ENCODE measurements at places on chromosomes 2 and 18.
A peak's percentile ranks its signal among the peaks of the same experiment; 100 is the strongest.

DNA sequence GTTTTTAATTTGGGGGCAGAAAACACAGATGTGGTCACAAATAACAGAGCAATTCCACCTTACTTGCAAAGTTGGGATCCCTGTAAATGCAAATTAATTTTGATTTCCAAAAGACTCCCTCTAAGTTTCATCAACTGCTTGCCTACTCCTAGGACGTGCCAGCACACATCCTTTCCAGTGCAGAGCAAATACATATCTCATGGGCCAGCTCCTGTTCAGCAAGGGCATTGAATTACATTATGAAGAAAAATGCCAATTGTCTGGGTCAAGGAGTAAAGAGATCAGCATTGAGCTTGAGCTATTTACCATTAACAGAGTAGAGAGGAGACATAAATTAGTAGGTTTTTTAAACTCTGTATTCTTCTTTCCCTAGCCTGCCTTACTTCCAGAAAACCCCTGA lies 18.8 kb downstream of the PID1 start:
- no peak for DNase-seq

GRCh38 chr2:223537651-223538601 lies 64.2 kb downstream of the SCG2 start:
- no peak for DNase-seq

- DNase-seq = no peak
Measured at GRCh38 chr2:98333922-98334321, 12.3 kb upstream of the CNGA3 start.

GRCh38 chr2:227022608-227023007 lies 141.4 kb downstream of the COL4A4 start:
- DNase-seq = no peak

DNA sequence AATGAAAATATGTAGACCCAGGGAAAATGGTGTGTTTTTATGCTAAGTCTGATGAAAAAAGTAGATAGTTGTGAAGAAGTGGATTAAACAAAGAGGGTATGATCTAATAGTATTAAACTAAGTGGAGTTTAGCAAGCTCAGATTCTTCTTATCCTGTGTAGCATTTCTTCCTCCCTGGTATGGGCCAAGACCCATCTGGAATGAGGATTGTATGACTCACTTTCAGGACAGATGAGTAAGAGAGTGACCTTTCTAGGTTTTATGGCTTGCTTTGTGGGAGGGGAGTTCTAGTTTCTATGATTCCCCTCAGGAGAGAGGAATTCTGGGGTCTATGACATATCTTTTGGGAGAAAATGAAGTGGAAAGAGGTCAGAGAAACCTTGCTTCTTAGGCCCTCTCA lies 550.1 kb downstream of the SPAG16 start:
- peak; percentile 80 for DNase-seq

DNA sequence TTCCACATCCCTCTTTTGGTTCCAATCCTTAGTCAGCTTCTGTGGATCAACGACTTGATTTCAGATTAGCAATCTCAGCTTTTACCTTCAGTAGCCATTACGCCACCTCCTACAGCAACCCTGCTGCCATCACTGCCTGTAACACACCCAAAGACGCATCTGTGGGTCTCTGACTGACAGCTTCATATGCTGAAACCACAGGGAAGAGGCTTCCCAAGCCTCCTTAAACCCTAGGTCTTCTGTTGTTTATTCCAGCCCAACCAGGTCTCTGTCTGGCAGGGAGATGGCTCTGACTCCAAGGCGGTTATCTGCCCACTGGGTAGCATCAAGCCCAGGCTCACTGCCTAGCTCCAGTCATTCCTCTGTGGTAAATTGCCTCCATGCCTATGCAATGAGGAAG lies 28.6 kb upstream of the TRIB2 start:
- no peak for DNase-seq

GRCh38 chr18:47737956-47738355 lies 192.5 kb downstream of the SMAD2 start:
- no peak for DNase-seq
